ENCODE measurements at places on chromosomes 7 and 10.

DNA sequence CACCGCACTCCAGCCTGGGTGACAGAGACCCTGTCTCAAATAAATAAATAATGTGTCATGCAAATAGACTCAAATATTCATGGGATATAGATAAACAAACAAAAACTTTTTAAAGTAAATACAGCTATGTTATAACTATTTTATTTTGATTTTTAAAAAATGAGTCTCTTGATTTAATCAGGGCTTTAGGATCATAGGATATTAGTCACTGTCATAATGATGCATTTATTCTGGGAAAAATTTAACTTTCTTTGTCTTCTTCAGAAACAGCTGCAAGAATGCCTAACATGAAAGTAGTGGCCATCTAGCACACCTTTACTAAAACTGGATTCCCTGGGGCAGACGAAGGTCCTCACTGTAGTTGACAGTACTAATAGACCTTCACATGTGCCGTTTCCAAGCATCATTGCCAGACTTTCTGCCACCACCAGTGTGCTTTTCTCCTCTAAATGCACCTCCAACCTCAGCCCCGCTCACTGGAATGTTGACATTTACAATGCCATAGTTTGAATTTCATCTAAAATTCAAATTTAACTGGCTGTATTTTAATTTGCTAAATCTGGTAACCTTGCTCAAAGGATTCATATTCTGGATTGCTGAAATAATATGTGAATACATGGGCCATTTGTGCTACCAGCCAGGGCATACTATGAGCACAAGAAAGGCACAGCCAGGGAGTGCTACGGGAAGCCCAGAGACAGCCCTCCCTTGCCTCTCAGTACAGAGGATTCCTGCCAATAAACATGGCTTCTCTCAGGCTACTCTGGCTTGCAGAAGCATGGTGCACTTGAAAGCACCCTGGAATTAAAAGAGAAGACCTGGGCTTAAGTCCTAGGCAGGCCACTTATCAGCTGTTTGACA is 63.4 kb upstream of the ADO start:
- DNase-seq: no peak

DNA sequence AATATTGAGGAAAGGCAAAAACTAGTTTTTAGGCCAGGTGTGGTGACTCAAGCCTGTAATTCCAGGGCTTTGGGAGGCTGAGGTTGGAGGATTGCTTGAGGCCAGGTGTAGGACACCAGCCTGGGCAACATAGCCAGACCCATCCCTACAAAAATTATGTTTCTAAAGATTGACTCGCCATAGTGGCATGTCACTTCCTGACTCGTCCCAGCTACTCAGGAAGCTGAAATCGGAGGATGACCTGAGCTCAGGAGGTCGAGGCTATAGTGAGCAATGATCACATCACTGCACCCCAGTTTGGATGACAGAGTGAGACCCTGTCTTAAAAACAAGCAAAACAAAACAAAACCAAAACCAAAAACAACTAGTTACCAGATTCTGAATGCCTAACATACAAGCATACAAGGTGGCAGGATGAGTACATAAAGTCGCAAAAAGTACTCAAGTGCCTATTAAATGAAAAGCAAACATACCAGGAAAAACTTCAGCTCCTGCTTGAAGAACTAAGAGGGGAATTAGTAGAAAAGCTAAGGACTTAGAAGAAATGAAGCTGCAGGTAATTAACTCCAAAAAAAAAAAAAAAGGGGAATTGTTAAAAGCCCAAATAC is 14.1 kb downstream of the ZNF398 start:
- DNase-seq: no peak

- DNase-seq: no peak
These were observed 677.1 kb downstream of the PARD3 start for GRCh38 chr10:34137955-34138354.

DNA sequence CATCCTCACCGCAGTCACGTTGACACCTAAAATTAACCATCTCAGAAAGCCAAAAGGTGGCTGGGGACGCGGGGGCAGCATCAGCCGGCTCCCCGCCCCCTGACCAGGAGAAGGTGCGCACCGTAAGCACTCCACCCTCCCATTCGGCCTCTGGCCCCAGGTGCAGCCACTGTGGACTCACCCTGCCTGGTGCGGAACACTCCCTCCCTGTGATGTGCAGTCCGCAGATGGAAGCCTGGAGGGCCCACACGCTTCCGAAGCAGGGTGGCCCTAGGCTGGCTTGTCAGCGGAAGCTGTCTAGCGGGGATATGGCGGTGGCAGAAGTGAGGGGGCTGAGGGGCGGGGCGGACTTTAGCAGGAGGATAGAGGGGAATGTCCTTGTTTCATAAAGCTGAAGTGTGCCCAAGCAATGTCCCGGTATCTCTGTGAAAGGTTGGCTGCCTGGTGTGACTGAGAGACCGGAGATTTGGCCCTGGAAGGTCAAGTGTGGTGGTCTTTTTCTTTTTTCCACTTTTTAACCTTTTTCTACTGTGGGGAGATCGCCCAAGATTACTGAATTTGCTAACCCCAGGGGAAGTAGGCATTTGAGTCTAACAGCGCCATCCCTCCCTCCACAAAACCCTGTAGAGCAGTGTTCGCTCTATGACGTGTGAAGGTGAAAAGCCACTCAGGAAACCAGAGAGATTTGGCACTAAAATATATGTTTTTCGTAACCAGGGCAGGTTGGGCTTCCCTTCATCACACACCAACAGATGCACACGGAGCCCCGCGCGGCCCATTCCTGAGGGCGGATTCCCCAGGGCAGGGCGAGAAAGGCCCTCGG is 74.7 kb downstream of the CXCL12 start:
- no peak for DNase-seq

DNA sequence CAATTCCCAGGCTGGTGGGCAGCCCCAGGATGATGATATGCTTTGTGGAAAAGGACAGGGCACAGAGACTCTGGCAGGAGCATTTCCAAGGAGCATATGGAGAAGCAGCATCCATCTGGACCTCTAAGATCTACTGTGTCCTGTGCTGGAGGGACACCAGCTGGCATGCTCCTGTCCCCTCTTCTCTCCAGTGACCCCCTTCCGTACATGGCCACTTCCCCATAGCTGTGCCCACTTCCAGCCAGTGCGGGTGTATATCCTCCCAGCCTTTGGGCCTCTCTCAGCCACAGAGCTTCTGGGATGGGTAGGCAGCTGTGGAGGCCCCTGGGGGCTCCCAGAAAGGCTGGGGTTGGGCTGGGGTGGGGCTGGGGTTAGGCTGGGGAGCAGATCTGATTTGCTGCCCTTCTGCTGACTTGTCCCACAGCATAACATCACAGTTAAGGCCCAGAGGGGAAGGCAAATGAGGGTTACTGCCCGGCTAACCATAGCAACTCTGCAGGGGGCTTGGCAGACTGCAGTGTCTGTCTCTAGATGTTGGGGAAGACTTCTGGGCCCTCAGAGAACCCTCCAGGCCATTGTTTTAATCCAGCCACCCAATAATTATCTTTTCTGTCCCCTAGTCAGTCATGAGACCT is 6.3 kb downstream of the NPFFR1 start:
- no peak for DNase-seq

Data from stimulated activated CD4-positive, alpha-beta T cell treated with anti-CD3 and anti-CD28 coated beads, Interleukin-15, amount 100 ng/mL, for 48 hours (primary cell).